ENCODE measurements at places on chromosomes 4 and X.
A peak's percentile ranks its signal among the peaks of the same experiment; 100 is the strongest.

GRCh38 chrX:154365997-154366665, 8.3 kb downstream of the FLNA start:
- no peak for DNase-seq

DNA sequence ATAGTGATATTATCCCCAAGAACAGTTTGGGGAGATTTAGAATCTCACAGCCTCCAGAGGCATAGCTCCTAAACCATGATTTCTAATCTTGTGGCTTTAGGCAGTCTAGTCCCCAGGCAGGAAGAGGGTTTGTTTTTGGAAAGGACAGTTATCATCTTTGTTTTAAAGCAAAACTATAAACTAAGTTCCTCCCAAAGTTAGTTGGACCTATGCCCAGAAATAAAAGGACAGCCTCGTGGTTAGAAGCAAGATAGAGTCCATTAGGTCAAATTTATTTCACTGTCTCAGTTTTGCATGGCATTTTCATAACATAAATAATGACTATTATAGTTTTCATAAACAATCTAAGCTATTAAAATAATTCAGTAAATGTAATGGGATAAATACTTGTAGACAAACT, 120.5 kb downstream of the MAGEC2 start:
- DNase-seq: no peak

GRCh38 chr4:112448306-112449132, 67.5 kb downstream of the NEUROG2 start:
- no peak for DNase-seq

- peak; percentile 24 for DNase-seq
Measured at GRCh38 chrX:119984652-119985051, 41.1 kb upstream of the NKAP start.

- no peak for DNase-seq
Measured at GRCh38 chr4:33262824-33263223, 2542.7 kb downstream of the PCDH7 start.

- DNase-seq: no peak
Measured at GRCh38 chr4:140109737-140110136, 44.2 kb downstream of the MAML3 start.

DNA sequence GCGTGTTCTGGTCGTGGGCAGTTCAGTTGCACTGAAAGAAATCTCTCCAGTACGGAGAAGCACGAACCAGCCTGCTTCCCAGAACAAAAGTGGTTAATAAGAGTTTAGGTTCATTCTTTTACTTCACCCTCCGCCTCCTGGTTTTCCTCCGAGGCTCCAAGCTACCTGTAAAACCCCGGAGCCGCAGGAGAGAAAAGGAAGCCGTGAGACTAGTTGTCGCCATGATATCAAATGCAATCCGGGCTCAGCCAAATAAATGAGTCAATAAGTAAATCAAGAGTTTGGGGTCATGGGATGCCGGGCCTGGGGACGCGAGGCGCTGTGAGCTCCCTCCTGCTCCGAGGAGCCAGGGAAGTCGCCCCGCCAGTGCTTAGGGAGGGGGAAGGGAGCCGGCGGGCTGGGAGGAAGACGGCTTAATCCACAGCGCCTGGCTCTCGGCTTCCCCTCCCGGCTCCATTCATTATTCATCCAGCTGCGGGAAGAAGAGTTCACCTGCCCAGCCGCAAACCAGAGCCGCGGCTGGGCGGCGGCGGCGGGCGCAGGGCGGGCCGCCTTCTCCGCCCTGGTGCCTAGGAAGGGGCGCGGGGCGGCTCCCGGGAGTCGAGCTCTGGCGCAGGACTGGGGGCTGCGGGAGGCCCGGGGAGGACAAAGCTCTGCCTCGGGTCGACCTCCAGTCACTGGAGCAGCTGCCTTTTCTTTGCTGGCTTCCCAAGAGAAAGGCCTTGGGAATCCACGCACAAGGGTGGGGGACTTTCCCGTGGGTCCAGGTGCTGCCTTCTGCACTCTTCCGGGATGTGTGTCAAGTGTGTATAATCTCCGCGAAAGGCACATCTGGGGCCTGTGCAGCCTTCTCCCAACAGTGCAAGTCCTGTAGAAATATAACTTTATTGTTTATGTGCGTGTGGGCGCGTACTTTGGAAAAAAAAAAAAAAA, 1.7 kb downstream of the FRAS1 start:
- DNase-seq: no peak

DNA sequence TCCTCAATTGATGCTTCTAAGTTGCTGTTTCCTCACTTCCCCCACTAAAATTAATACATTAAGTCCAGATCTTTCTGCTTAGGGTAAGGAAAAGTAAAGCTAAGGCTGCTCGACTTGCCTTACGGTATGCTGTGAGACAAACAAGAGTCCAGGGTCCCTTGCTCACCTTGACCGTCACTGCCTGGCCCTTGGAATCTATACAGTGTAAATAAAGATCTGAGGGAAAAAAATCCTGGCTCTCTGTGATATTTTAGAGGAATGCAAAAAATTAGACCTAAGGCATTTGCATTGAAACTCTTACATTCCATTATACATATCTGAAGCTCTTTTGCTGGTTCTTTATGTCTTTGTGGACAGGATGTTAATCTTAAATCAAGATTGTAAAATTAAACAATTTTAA, 129.6 kb upstream of the HCCS start:
- no peak for DNase-seq

GRCh38 chr4:111934314-111934713, 210.9 kb upstream of the FAM241A start:
- no peak for DNase-seq

GRCh38 chr4:127251423-127251822, 381.3 kb upstream of the INTU start:
- DNase-seq: no peak

DNA sequence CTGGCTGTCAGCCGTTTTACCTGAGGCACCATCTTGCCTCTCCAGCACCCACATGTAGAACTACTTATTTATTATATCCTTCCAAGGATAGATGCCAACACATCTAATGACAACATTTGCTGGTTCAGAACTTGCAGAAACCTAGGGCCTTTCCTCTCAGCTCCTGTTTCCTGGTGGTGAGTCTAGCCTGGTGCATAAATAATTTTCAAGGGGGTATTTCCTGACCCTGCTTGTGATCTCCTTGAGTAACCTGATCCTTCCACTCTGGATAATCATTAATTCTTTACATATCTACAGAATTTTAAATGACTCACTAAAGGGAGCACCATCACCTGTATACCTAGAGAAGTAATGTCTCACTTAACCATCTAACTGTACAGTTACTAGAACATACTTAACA, 153.4 kb downstream of the PPARGC1A start:
- DNase-seq: no peak

DNA sequence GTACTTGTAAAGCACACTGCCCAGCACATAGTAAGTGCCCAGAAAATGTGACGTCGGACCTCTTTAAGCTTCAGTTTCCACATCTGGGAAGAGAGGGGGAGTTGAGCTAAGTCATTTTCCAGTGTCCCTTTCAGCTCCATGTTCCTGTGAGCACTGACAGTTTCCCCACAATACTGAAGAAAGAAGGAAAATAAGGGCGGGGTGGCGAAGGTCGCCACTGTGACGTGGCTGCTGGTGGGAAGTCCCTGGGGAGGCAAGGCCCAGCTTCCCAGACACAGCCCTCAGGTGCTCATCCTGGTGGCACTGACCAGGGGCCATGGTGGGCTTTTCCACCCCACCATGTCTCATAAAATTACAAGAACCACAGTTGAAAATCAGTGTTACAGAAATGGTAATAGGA, 121.8 kb downstream of the PTTG2 start:
- DNase-seq: no peak

DNA sequence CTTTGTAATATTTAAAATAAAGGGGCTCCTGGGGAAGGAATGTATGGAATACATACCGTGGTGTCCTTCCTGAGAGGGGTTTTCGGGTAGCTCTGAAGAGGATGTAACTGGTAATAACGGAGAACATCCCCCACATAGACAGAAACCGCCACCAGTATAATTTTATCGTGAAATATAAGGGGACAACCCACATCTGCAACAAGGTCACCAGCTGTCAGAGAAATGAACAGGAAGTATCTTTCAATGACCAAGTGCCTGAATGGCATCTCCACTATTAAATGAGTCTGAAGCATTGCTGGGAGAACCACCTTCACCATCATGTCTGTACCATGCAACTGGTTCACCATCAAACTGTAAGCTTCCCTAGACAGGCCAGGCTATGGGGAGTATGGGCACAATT, 31.7 kb downstream of the RNF175 start:
- DNase-seq: no peak

GRCh38 chrX:117919755-117920154, 196.9 kb downstream of the KLHL13 start:
- no peak for DNase-seq

DNA sequence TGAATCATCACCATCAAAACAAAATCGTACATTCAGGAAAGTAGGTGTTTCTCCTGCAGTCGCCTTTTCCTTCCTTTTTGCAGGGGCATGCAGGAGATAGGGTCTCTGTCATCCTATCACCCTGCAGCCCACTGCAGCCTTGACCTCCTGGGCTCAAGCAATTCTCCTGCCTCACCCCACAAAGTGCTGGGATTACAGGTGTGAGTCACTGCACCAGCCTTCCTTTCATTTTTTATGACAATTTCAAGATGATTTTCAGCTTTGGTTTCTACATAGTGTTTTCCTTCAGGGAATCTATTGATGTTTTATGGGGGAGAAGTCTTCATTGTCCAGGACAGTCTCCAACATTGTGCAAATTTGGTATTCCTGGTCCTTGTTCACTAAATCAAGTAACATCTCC, 71.7 kb downstream of the USP38 start:
- DNase-seq: no peak

- no peak for DNase-seq
Measured at GRCh38 chrX:119374736-119375135, 24.4 kb upstream of the SLC25A43 start.

DNA sequence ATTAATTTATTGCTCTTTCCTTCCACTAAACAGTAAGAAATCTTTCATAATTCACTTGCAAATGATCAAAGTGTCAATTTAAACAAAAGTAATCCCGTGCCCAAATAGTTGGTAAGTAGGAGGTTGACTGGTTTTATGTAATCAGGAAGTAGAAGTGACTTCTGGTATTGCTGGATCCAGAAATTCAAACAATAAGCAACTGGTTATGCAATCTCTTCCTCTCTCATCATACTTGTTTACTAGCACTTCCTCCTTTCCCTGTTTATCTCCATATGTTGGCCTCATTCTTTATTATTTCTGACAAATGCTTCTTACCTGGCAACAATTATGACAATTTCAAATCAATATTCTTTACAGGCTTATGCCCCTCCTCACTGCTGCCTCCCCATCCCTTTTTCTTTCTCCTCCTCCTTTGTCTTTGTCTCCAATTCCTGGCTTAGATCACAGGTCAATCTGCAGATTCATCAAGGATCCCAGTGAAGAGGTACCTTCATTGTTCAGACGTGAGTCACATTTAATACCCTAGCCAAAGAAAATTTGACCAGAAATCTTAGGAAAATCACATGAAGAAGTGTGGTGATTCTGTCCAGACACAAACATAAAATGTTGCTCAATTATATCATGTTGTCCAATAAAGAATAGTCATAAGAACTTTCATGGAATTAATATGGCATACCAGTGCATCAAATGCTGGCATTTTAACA, 323.2 kb upstream of the PCDH7 start:
- DNase-seq: no peak

Measured in NCI-H2171 (cell line).